Omental fat pad (tissue), 4 donors: ENCODE measurements at places on chromosomes 6 and 20.

DNA sequence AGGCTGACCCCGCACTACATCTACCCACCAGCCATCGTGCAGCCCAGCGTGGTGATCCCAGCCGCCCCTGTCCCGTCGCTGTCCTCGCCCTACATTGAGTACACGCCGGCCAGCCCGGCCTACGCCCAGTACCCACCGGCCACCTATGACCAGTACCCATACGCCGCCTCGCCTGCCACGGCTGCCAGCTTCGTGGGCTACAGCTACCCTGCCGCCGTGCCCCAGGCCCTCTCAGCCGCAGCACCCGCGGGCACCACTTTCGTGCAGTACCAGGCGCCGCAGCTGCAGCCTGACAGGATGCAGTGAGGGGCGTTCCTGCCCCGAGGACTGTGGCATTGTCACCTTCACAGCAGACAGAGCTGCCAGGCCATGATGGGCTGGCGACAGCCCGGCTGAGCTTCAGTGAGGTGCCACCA lies 16.4 kb downstream of the RBM38 start:
- DNase-seq, result no peak

- DNase-seq, result no peak
Measured at GRCh38 chr6:133894795-133895358, 6.0 kb downstream of the TCF21 start.

GRCh38 chr6:26097268-26097875 lies 10.1 kb downstream of the HFE start:
- no peak for DNase-seq

DNA sequence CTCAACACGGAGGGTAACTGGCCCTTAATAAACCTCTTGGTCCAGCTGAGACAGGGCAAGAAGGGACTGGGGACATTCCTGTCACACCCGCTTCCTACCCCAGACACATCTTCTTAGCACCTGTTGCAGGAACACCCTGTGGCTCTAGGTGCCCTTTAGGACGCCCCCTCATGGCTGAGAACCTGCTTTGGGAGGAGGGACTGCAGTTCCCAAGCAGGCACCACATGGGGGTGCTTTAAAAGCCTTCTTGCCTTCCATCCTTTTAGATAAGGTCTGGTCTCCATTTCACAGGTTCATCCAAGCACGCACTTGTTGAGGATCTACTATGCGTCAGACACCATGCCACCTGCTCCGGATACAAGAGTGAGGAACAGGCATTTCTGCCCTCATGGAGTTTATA lies 26.6 kb downstream of the NSFL1C start:
- DNase-seq, result no peak

- no peak for DNase-seq
Measured at GRCh38 chr6:16766043-16766536, 4.8 kb upstream of the ATXN1 start.

DNA sequence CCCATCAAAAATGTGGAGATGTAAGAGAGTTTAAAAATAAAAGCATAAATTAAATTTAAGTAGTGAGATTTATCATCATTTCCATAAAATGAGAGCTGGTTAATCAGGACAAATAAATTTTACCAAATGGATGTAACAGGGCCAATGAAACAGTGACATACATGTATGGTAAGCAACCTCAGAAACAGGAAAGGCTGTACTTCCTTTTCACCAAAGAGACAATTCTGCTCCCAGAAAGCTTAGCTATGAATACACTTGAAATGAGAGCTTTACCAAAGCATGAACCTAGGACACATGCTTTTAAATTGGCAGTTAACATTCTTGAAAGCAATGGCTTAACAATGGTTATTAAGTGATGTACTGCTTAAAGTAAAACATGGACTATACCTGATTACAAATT lies 12.1 kb upstream of the UBE2J1 start:
- no peak for DNase-seq

DNA sequence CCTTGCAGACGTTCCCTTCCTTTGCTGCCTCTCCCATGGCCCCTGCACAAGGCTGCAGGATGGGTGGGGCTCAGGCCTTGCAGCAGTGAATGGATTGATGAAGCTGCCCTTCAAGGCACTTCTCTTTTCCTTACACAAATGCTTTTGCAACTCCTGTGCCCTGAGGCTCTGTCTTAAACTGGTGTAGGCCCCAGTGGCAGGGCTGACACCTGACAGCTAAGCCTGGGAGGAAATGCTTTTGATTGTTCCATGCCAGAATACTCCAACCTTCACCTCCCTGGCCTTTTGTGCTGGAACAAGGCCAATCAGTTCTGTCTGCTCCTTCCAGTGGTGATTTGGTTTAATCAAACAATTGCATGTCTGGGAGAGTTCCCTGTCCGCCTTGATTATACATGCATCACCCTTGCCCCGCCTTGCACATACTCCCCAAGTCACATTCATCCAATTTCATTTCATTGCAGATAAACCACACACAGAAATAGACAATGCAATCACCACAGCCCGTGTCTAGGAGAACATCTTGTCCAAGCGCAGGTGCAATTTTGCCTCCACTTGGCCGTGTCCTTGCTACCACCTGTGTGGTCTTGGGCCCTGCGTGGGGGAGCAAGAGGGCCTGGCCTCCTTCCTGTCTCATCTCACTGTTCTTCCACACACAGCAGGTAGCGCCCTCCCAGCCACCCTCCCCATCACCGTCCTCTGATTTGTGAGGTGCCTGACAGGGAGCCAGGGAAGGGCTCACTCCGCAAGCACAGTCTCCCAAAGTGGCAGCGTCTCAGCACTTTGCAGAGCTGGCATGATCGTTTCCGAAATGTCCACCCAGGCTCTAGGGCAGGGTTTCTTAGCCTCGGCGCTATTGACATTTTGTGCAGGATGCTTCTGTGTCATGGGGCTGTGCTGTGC lies 120.4 kb downstream of the CDH26 start:
- DNase-seq, result no peak
